Stimulated activated CD8-positive, alpha-beta memory T cell treated with anti-CD3 and anti-CD28 coated beads, Interleukin-12 subunit alpha, Interleukin-12 subunit beta, amount 100 ng/mL, for 1 hour (primary cell): ENCODE measurements at places on chromosomes 2 and 18.

GRCh38 chr2:85890522-85891176 lies 1.9 kb upstream of the ST3GAL5 start:
- DNase-seq = no peak

GRCh38 chr2:215881582-215881981 lies 131.8 kb downstream of the MREG start:
- DNase-seq = no peak

- no peak for DNase-seq
Observed at GRCh38 chr18:6056171-6056910, 161.0 kb upstream of the TMEM200C start.

DNA sequence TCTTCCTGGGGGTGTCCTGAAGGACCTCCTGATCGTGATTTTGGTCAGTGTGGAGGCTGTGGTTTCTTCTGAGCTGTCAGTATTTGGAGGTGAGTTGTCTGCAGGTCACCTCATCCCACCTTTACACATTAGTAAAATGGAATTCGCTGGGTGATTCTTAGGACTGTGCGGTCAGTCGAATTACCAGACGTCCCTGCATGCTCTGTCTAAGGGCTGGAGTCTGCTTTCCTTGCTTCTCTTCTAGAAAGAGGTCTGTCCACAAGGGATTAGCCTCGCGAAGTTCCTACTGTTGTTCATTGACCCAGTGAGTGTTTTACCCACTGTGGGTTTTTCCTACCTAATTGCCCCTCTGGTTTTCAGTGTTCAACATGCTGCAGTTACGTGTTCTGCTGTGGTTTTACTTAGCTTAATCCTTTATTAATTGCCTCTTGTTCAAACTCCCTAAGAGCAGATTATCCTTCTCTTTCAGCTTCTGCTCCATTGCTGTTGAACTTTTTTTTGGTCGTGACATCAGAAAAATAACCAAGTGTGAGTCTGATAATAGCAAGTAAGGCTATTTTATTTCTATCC lies 183.4 kb downstream of the NEDD4L start:
- DNase-seq = no peak
